Small intestine (tissue), 16 donors: ENCODE measurements at places on chromosomes 1 and 21.

- no peak for DNase-seq
Measured at GRCh38 chr1:70672442-70672888, 261.4 kb downstream of the CTH start.

- no peak for DNase-seq
Measured at GRCh38 chr1:214282630-214283242, 1.8 kb downstream of the SMYD2 start.

GRCh38 chr1:165641231-165641987 lies 10.4 kb downstream of the MGST3 start:
- no peak for DNase-seq

GRCh38 chr1:200724064-200724463 lies 14.6 kb upstream of the CAMSAP2 start:
- DNase-seq = no peak

- DNase-seq = no peak
Measured at GRCh38 chr1:160978510-160978927, 23.9 kb upstream of the ITLN2 start.

DNA sequence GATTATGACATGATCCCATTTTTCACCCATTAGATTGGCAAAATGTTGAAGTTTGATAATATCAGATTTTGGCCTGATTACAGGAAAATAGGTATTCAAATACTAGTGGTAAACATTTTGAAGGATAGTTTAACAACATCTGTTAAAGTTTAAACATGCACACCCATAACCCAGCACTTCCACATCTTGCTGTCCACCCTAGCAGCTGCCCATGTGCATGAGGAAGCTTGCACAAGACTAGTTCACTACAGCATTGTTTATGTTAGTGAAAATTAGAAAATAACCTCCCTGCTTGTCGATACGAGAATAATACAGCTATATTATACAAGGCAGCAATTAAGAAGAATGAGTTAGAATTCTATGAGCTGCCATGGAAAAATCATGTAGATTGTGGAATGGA lies 127.6 kb downstream of the C1orf21 start:
- no peak for DNase-seq

- no peak for DNase-seq
Measured at GRCh38 chr1:43121256-43121900, 50.7 kb downstream of the EBNA1BP2 start.

GRCh38 chr1:206479183-206480125 lies 9.2 kb downstream of the IKBKE start:
- DNase-seq = peak; percentile 64

GRCh38 chr1:64470665-64471217 lies 812 bp downstream of the CACHD1 start:
- peak; percentile 62 for DNase-seq

DNA sequence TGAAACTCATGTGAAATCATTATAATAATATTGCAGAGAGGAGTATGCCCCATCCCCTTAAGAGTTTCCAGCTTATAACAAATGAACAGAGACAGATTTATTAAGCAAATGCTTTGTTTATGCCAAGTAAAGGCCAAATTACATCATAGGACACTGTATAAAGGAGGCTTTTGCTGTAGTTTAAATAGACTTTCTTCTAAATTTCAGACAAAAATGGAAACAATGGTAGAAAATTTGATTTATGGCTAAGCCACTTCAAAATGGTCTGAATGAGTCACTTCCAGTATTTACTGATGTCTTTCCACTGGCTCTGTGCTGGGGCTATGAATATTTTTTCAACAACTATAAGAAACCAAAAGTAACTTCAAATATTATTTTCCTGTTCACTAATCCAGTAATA lies 81.1 kb upstream of the ST6GALNAC5 start:
- no peak for DNase-seq

GRCh38 chr1:167518331-167518700 lies at the start of gene CD247:
Gene CD247, minus strand, starts transcription at chr1:167518529. Its CDS starts 64 bp downstream, at chr1:167518465.
- DNase-seq = no peak

GRCh38 chr1:41591891-41592290 lies 107.4 kb upstream of the EDN2 start:
- no peak for DNase-seq

GRCh38 chr21:31221043-31221442 lies 123.0 kb downstream of the TIAM1 start:
- DNase-seq = no peak

DNA sequence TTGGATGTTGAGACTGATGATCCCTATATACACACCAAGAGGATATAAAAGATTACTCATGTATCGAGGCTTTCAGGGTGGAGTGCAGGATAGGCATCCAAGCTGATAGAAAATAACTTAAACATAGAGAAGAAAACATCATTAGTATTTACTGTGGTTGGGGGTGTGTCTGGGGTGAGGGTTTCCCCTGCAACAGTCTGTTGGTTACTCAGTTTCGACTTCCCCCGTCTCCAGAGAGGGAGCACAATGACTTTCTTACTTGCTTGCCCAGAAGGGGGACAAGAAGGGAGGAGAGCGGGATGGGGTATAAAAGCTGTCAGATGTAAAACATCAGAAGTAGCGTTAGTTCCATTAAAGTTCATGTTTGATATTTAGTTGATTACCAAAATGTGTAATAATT lies 717.4 kb upstream of the ZP4 start:
- DNase-seq = no peak

GRCh38 chr1:206646504-206646903 lies 11.2 kb downstream of the DYRK3 start:
- no peak for DNase-seq

DNA sequence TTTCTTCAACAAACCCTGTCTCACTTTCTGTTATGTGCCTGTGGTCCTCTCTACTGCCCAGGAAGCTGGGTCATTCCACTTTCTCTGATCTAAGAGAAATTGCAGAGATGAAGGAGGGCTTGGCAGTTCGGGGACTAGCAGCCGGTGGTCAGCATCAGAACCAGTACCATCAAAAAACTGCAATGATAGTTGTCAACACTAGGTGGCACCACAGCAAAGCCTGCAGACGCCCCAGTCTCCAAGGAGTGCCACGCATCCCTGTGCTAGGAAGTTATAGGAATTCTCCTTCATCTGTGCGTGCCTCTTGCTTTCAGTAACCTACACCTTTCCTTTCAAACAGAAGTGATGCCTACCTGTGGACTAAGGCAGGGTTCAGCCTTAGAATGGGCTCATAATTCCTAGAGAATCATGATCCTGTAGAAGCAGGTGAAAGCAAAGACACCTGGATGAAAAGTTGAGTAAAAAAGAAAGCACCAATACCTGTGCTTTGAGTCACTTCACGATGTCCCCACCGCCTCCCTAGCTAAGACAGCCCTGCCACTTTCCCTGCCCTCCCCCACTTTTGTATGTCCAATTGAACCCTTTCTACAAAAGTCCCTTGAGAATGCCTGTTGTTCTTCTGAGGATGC lies 129.2 kb downstream of the ADAMTS1 start:
- peak; percentile 42 for DNase-seq

DNA sequence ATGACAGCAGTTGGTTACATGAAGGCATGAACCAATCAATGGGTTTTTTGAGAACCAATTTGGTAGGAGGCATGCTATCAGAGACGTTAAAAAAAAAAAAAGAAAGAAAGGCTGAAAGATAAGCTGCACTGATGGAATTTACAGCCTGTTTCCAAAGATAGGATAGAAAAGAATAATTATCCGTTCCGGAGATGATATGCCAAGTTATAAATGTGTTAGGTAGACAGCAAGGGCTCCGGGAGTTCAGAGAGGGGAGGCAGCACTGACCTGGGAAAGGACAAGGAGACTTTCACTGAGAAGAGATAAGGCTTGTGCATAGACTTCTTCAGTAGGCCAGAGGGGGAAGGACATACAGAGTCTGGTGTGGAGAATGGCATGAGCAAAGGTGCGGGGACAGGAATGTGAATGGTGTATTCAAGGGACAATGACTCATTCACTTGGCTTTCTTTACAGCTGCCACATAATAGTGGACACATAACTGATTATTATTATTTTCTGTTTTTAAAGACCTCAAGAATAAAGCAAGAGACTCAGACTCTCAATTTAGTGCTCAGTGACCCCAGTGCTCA lies 24.8 kb upstream of the ACBD6 start:
- peak; percentile 45 for DNase-seq

DNA sequence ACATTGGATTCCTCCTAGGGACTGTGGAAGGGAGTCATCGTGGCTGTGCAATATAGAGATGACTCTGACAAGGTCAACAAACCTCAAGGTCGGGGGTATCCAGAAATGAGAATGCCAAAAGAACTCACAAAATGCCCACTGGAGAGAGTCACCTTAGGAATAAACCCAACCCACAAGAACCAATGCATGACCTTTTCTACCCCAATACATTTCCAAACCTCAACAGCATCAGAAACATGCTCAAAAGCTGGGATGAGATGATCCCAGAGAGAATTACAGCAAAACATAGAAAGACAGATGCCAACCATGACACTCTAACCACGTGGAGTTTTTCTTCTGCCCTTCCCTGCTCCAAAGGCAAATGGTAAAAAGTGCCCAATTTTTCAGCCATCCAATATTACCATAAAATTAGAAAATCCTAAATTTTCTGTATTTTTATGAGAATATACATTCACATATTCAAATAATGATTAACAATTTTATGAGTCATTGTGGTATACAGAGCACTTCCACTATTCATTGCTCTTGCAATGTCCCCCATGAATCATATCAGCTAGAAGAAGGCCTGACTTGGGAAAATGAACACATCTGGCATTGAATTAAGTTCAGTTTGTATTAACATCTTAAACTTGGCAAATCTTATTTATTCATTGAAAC lies 88.2 kb upstream of the PALMD start:
- no peak for DNase-seq

GRCh38 chr1:13779930-13780329 lies 79.9 kb downstream of the PRDM2 start:
- no peak for DNase-seq

DNA sequence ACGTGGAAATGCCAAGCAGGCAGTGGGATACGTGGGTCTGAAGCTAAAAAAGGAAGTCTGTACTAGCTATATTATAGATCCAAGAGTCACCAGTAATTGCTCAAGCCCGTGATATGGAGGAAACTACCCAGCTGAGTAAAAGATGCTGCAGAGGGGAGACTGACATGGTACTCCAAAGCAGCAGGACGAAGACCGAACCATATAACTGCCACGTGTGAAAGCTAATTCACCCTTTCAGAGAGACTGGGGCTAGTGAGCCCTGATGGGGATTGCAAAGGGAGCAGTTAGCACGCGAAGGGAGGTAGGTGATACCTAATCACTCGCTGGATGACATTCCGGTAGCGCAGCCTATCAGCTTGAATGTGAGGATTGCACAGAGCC lies 316 bp downstream of the AP4B1 start:
- no peak for DNase-seq
